ENCODE measurements at places on chromosomes 3 and 15.
A peak's percentile ranks its signal among the peaks of the same experiment; 100 is the strongest.

DNA sequence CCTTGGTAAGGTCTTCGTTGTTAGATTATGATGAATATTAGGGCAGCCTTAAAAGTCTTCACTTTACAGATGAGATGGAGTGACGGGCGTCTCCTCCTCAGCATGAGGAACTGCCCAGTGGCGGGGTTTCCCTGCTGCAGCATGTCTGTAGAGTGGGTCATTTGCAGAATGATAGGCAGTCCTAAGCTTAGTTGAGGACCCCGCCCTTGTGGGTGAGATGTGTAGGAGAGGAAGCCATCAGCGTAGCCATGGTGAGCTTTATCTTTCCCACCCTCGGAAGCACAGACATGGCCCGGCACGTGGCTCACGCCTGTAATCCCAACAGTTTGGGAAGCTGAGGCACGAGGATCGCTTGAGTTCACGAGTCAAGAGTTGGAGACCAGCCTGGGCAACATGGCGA lies 877 bp downstream of the NIT2 start:
- peak; percentile 23 for DNase-seq

- DNase-seq: no peak
These were observed 32.4 kb upstream of the ALDH1A3 start for GRCh38 chr15:100847194-100847593.

DNA sequence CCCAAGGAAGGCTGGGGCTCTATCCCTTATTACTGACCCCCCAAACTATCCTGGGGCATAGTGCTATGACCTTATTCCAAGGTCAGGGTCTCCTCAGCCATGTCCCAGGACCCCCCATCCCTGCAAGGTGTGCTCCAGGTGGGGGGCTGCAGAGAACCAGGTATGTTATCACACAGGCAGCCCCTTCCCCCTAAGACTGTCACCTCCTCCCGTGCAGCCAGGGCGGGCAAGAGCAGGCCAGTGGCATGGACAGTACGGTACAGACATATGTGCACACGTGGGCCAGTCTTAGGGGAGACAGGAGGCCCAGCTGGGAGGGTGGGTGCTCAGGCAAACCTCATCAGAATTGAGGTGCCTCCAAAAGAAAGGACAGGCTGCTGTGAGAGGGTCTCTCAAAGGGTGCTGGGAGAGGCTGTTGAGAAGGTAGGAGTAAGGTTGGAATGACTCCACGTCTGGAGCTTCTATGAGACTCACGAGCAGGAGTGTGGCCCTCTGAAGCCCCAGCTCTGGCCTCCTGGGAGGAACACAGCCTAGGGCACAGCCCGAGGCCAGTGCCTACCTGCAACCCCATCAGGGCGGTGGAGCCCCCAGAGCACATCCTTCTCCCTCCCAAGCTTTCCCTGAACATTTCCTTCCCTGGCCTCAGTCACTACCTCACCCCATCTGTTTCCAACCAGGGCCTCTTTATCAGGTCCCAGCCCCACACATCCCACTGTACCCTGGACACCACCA lies 1.7 kb upstream of the COL7A1 start:
- DNase-seq: no peak

DNA sequence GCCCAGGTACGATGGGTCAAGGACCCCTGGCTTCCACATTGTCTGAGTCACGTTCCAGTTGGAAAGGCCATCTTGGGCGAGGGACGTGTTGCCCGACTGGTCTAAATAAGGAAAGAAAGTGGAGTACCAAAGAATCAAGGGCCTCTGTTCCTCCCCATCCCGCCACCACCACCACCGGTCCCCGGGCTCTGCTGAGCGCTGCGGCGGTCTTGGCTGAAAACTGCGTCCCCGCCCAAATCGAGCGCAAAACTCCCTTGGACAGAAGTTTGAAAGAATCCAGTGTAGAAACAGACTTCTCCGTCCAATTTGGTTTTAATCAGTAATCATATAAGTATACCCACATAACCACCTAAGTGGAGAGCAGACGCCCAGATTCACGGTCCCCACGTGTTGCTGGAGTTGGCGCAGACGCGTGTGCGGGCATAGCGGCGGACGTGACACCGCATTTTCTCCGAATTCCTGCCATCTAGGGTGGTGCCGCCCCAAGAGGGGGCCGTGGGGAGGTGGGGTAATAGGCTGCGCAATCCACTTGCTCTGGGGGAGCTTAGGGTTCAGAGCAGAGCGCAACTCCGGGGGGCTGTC lies 243.8 kb upstream of the TOPAZ1 start:
- DNase-seq: no peak

DNA sequence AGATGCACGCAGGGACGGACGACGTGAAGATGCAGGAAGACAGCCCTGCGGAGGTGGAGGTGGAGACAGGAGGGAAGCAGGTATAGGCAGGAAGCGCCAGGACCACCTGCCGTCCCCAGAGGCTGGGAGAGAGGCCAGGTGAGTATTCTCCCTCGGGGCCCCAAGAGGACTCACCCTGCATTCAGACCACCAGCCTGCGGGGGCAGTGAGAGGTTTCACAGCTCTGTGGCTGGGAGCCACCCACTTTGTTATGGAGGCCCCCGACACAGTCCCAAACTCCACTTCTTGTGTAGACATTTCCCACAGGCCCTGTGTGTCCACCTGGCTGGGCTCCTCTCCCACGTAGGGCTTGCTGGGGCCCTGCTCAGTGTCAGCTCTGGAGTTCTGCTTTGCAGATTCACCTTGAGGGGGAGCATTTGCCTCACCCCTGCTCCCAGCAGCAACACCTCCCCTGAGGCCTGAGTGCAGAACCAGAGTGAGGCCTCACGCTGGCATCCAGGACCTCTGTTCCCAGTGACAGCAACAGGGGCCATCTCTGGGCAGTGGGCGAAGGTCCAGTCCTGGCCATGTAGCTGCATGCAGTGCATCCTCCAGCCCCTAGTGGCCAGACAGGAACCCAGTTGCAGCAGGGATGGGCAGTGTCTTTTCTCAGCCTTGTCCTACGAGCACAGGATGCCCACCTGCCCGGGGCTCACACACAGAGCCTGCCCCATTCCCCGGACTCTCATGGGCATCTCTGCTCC lies 119.4 kb upstream of the IQSEC1 start:
- no peak for DNase-seq

DNA sequence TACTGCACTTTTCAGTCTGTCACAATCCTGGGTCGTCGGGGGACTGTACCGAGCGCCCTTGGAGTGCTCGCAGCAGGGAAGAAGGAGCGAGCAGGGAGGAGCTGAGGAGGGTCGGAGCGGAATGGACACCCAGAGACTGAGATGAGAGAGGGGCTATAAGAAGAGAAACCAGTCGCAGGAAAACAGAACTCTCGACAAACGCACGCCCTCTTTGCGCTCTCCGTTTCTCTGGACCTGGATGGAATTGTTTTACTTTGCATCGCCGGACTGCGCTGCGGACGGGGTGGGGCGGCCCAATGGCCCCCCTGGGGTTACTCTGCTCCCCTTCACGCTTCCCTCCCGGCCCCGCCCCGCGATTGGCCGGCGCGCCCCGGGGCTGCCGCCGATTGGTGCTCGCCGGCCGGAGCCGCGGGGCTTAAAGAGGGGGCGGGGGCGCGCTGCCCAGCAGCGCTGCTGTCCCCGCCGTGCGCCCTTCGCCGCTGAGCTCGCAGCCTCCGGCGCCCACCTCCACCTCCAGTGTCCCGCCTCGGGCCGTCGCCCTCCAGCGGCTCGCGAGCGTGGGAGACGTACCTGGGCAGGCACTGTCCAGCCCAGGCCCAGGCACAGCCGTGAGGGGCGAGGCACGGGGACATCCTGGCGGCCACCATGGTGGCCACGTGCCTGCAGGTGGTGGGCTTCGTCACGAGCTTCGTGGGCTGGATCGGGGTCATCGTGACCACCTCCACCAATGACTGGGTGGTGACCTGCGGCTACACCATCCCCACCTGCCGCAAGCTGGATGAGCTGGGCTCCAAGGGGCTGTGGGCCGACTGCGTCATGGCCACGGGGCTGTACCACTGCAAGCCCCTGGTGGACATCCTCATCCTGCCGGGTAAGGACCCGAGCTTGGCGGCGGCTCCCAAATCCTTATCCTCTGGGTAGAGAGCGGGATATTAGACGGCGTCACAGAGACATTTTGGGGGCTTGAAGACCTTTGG lies at the start of gene CLDN11:
Gene CLDN11, plus strand, starts transcription at position 447 of the 977 bp plus-strand sequence. Its CDS starts 199 bp downstream, at position 646.
- no peak for DNase-seq

GRCh38 chr15:76514282-76514681 lies 177.7 kb downstream of the ISL2 start:
- no peak for DNase-seq

GRCh38 chr3:40925231-40925630 lies 274.1 kb upstream of the CTNNB1 start:
- DNase-seq: no peak

- DNase-seq: no peak
These were observed 66.1 kb downstream of the NUP210 start for GRCh38 chr3:13353936-13354542.

DNA sequence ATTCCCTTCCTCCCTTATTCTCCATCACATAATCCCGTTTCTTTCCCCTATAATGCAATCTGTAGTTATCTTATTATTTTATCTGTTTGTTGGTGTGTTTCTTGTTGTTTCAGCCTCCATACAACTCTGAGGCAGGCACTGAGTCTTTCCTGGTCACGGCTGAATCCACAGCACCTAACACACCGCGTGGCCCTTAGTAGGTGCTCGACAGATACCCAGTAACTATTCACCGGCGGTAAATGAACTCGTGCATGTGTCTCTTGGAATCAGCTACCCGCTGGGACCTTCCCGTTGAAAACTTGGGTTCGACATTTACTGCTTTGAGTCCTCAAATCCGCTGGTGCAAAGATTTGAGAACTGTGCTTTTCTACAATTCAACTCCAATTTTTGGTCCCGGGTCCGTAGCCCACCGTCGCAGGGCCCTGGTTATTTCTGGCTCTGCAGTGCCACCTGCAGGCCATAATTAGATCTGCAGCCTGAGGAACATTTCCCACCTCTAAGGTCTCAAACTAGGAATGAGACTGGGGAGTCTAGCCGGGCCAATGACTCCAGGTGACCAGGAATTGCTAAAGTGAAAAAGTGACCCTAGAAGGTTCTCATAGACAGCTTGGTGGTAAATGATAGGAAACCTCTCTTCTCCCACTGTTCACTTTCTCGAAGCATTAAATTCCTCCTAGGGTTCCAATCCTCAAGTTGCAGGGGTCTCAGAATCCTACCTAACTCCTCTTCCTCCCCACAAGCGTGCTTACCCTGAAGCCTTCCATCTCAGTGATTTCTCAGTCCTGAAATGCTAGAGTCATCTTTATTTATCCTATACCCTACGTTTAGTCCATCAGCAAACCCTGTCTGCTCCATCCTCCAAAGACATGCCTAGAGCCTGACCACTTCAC lies 40.0 kb upstream of the TRH start:
- DNase-seq: peak; percentile 40

DNA sequence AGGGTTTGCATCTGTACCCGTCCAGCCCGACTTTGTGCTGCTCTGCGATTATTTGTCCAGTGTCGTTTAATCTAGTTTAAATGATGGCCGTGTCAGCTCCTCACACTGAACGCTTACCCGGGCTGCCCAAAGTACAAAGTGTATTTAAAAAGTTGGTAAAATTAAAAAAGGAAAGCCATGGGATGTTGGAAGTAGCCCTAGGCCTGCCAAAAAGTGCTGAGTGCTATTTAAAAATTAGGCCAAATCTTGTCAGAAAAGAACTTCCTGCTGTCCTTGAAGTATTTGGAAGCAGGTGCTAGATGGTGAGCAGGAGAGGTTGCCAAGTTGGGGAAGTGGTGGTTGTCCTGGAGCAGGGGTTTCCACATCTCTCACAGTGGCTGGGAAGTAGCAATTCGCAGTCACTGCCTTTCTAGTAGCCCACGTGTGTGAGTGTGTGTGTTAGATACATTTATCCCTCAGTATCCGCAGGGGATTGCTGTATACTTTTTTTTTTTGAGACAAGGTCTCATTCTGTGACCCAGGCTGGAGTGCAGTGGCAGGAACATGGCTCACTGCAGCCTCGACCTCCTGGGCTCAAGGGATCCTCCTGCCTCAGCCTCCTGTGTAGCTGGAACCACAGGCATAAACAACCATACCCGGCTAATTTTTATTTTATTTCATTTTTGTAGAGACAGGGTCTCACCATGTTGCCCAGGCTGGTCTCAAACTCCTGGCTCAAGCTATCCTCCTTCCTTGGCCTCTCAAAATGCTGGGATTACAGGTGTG lies 664 bp downstream of the PPCDC start:
- no peak for DNase-seq

- no peak for DNase-seq
These were observed at the start of gene POPDC2 for GRCh38 chr3:119660474-119661440. Gene POPDC2, minus strand, starts transcription at chr3:119660589. Its CDS starts 166 bp downstream, at chr3:119660423.

- no peak for DNase-seq
These were observed 66.0 kb downstream of the KBTBD8 start for GRCh38 chr3:67064105-67064504.

GRCh38 chr15:95304151-95304946 lies 1026.2 kb upstream of the NR2F2 start:
- DNase-seq: no peak

DNA sequence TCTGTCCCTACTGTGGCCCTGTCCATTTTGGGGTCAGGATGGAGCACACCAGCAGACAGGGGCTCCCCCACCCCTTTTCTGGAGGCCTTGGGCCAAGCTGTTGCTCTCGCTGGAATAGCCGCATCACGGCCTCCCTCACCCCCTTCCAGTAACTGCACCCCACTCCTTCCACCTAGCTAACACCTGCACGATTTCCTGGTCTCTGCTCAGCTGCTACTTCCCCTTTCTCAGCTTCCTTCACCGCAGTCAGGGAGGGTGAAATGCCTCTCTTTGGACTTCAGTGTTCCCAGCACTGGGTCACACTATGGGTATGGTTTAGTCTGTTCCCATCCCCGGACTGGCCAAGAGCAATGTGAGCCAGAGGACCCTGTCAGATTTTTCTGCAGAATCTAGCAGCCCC lies 400.2 kb downstream of the MCTP2 start:
- no peak for DNase-seq

DNA sequence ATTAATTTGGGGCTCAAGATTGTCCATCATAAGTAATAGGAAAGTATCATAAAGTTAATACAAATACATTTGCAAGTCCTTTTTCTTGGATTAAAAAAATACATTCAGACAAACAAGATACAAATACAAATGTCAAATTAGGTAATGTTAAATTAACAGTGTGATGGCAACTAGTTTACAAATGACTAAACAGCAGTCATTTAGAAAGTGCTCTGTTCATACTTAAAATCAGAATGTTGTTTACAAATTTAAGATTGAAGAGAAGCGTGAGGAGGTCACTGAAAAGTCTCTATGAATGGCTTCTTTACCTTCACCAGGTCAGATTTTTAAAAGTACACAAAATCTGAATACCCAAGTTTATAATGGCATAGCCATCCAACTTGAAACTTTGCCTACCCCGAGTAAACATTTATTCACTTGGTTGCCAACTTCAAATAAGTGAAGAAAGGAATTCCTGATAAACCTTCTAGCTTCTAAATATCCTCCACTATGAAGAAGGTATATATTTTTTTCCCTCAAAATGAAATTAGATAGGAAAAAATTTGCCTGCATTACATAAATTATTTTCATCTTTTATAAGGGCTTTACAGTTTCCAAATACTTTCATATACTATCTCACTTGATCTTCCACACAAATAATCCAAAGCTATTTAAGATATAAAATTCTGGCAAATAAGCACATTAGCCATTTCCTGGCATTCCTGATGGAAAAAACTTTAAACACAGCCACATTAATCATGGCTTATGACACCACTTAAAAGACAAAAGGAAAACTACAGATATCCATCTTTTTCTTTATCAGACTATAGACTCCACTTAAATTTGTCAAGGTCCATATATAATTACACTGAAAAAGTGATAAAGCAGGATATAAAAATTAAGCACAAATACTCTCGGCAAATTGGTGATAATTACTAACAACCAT lies 11.5 kb upstream of the NEK10 start:
- no peak for DNase-seq

- DNase-seq: no peak
These were observed 361 bp upstream of the LCMT2 start for GRCh38 chr15:43330780-43331087.

GRCh38 chr3:112811131-112811884 lies 35.4 kb downstream of the CD200R1L start:
- DNase-seq: no peak

Data from CD4-positive, alpha-beta T cell treated with Interleukin-21 for 1 hour (primary cell).